ENCODE measurements at places on chromosomes 1 and 21.

GRCh38 chr1:35047188-35047858, 15.6 kb upstream of the ZMYM6 start:
- DNase-seq, result no peak

GRCh38 chr1:41416081-41416480, 54.8 kb downstream of the FOXO6 start:
- no peak for DNase-seq

- no peak for DNase-seq
These were observed 11.5 kb downstream of the ARHGEF16 start for GRCh38 chr1:3465935-3466321.

DNA sequence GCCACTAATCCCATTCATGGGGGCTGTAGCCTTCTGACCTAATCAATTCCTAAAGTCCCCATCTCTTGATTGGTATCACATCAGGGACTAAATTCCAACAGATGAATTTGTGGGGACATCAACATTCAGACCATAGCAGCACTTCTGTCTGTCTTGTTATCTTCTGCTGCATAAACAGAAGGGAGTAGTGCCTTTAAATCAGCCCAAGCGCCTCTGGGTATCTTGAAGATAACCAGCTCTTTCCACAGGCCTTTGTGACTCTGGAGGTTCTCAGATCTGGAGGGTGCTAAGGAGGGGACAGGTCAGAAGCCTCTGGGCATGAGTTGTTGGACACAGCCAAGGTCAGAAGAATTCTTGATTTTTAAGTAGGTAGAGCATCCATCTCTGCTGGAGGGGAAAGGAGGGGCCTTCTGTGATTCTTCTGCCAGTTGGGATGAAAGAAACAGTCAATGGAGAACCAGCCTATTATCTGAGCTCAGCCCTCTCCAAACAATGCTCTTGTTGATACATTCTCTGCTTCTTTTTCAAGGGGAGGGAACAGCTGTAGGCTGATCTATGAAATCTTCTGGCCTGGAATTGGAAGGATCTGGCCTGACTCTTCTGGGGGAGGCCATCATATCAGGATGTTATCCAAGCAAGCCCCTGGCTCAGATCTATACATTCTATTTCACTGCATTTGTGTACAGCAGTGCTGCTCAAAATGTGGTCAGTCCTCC, 31.3 kb upstream of the LRIG2 start:
- no peak for DNase-seq

GRCh38 chr1:116404699-116405098, 31.7 kb downstream of the ATP1A1 start:
- no peak for DNase-seq

GRCh38 chr1:56068908-56069307, 510.5 kb downstream of the PLPP3 start:
- DNase-seq, result no peak

DNA sequence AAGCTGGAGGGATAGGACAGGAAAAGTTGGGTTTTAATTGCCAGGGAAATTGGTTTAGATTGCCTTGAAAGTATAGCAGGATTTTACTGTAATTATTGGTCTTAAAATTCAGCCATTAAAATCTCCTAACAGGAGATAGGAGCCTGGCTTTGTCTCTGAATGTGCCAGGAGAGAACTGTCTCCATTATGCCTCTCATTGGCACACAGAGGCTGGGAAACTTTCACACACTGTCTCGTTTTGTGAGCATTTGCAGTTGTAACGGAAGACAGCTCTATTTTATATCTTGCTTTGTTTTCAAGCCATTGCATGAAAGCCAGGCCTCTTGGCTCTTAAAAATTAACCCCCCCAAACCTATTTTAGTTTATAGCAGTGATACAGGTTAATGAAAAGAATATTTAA, 12.5 kb downstream of the DNAJC6 start:
- no peak for DNase-seq

DNA sequence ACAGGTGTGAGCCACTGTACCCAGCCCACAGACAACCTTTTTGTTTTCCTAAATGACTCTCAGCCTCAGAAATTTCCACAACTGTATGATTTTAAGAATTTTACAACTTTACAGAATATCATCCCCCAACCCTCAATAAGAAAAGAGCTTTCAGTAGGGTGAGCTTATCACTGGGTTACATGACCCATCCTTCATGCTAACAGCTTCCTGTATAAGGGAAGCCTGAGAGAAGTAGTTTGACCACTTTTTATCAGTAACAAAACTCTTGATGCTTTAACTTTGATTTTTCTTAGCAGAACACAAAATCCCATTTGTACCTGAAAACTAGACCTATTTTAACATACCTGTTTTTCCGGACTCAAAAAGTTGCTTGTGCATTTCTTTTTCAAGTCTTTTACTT, 9.7 kb upstream of the MYBPHL start:
- DNase-seq, result no peak

- DNase-seq, result no peak
These were observed 85.4 kb upstream of the OLIG2 start for GRCh38 chr21:32940079-32941014.

DNA sequence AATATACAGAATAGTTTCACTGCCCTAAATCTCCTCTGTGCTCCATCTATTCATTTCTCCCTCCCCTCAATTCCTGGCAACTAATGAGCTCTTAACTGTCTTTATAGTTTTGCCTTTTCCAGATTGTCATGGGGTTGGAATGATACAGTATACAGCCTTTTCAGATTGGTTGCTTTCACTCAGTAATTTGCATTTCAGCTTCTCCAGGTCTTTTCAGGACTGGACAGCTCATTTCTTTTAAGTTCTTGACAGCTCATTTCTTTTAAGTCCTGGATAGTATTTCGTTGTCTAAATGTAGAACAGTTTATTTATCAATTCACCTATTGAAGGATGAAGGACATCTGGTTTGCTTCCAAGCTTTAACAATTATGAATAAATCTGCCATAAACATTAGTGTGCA, 22.6 kb downstream of the KRTAP21-3 start:
- DNase-seq, result no peak

GRCh38 chr1:84377480-84378095, 20.7 kb upstream of the DNASE2B start:
- DNase-seq, result no peak

GRCh38 chr1:174799136-174799479, 200.6 kb upstream of the CACYBP start:
- no peak for DNase-seq

GRCh38 chr21:20789729-20790500, 208.3 kb upstream of the NCAM2 start:
- DNase-seq, result no peak

DNA sequence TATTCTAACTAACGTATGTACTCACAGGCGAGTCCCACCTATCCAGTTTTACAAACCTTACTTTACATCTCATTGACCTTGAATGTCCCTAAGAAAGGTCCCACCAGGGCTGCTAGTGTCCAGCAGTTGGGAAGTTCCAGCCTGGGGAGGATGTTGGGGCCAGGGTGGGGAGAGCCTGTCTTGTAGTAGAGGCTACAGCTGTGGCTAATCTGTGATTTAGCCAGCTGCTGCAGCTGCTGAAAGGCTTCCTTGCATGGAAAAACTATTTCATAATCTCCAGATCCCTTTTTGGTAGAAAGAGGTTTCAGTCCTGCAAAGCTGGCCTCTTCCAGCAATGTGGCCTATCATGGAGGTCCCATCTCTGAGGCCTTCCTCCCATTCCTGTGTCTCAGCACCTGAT, 23.1 kb downstream of the TNN start:
- DNase-seq, result no peak

GRCh38 chr1:208203127-208203847, 40.9 kb downstream of the PLXNA2 start:
- DNase-seq, result no peak

DNA sequence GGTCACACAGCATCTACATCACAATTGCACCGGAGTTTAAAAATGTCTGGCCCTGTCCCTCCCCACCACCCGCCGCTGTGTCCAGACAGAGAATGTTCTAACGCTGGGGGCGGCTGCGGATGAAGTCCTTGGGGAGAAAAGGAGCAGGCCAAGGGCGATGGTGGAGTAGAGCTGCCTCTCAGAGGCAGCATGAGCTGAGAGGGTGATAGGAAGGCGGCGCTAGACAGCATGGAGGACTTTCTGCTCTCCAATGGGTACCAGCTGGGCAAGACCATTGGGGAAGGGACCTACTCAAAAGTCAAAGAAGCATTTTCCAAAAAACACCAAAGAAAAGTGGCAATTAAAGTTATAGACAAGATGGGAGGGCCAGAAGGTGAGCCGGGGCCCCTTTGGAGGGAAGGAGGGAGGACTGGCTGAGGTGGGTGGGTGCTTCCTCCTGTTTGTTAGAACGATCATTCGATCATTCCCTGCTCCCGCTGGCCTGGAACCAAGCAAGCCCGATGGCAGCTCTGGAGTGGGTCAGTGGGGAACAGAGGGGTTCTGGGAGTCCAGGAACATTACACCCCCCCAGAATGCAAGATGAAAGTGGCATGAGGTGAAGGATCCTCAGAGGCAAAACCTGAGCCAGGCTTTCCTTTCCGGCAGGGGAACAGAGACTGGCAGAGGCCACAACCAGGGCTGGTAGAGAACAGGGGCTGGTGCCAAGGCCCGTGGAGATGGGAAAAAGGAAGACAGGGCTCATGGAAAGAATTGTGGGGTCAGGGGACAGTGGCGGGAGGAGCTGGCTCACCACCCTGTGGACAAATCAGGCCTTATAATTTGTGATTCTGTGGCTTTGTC, at the start of the genes FAM229A and TSSK3:
TSS of gene FAM229A (minus strand) at position 12 of the 840 bp plus-strand sequence. CDS start 394 bp downstream, outside the sequence.
TSS of gene TSSK3 (plus strand) at position 66 of the 840 bp plus-strand sequence. CDS start at position 229, 163 bp downstream.
- no peak for DNase-seq

DNA sequence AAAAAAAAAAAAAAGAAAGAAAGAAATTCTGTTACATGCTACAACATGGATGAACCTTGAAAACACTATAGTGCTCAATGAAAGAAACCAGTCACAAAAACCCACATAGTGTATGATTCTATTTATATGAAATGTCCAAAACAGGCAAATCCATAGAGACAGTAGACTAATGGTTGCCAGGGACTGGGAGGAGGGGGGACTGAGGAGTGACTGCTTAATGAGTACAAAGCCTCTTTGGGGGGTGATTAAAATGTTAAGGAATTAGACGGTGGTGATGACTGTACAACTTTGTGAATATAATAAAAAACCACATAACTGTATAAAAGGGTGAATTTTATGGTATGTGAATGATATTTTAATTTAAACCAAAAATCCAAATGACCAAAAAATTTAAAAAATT, 116.0 kb upstream of the GUCA2B start:
- no peak for DNase-seq

DNA sequence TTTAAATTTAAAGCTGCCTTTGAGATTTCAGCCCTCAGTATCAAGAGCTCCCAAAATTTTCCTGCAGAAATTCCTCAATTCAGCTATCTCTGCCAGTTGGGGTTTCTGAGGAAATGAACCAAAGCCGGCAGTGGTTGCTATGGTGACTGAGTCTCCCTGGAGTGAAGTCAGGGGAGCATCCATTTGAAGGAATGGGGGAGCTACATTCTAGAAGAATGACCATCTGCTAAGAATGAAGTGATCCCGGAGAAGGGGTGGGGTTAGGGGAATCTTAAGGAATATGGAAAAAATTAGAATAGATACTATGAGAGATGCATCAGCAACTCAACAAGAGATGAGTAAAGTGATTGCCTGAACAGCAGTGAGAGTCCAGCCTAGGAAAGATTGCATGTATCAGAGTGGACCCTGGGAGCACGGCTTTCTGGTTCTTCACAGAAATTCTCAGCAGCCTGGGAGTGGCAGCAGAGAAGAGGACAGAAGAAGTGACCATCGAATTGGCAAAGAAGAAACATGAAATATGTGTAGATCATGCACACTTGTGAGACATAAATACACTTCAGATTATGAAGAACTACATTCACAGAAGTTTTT, 94.7 kb downstream of the CHD1L start:
- DNase-seq, result no peak

GRCh38 chr1:46335081-46335480, 5.5 kb upstream of the NSUN4 start:
- DNase-seq, result no peak

DNA sequence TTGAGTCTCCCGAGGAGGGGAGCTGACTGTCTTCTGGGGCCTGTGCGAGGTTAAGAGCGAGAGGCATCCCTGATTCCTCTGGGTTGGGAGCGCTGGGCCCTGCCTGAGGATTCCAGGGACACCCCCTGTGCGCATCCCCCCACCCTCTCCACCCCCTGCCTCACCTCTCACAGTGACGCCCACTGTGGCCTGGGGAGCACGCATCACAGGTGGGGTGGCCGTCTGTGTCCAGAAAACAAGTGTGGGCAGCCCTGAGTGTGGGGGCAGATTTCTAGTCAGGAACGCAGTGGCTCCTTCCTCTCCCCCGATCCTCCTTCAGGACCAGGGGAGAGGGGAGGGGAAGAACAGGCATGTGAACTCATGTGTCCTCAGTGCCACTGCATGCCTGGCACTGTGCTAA, 61.7 kb downstream of the LDLRAD2 start:
- no peak for DNase-seq

DNA sequence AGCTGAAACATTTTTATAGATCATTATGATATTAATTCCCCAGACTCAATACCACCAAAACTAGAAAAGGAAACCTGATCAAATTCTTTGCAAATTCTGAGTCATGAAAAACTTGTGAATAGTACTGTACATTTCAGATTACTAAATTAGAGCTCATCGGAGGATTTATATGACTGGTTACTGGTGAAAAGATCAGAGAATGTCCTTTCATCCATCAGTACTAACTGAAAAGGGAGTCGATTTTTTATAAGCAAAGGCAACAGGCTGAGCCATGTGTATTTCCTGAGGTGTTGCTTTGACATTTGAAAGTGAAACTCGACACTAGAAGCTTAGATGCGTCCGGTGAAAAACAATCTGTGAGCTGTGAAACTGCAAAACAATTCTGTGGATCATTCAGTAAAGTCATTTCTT, 155.7 kb downstream of the TNFSF18 start:
- DNase-seq, result no peak

DNA sequence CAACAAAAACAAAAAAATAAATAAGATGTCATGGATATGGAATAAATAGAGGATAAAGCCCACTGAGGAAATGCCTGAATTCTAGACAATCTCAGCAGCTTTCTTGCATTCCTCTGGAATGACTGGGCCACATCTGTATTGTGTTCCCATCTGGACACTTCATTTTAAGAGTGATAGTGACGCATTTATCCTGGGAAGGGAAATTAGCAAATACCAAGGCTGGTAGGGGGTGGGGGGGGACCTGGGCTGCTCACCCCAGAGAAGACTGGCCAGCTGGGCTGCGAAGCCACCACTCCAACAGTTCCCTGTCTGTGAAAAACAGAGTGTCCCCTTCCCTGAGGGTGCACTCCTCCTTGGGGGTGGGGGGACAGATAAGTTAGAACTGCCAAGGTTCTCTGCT, 106.3 kb downstream of the HIVEP3 start:
- DNase-seq, result no peak

GRCh38 chr1:203281033-203281432, 24.3 kb upstream of the BTG2 start:
- no peak for DNase-seq

- no peak for DNase-seq
These were observed 38.3 kb downstream of the PRDM15 start for GRCh38 chr21:41840880-41841279.

All from stimulated activated CD8-positive, alpha-beta memory T cell treated with anti-CD3 and anti-CD28 coated beads, Interleukin-15, amount 100 ng/mL, for 4 hours (primary cell).